ENCODE measurements at places on chromosomes 6 and 20.

DNA sequence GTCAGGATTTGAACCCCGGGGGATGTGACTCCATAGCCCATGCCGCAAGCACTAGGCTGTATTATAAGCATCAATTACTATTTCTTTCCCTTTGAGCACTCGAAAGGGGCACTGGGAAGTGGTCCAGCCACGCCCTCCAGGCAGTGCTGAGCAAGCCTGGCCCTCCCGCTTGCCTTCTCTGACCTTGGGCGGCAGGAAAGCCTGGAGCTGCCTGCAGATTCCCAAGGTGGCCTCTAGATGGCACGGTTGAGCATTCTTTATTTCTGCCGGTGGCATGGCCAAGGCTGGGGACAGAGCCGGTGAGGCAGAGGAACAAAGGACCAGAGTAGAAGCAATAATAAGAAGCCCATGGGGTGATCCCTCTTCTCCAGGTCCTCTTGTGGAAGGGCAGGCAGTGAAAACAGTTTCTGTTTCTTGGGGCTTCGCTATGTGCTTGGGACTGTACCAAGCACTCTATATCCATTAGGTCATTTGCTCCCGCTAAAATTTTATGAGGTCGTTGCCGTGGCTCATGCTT, 32.0 kb downstream of the ARHGAP40 start:
- DNase-seq: peak; percentile 32

DNA sequence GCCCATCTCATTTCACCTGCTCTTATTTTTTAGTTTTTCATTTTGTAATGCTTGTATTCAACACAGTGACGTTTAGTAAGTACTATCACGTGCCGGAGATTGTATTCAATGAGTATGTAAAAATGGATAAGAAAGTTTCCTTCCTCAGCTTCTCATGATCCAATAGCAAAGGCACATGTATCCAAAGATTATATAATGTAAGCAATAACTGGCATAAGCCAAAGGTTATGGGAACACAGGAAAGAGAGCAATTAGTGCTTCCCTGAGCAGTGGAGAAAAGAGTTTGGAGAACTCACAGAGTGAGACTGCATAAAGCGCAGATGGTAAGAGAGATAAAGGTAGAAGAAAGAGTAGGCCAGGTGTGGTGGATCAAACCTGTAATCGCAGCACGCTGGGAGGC, 21.8 kb upstream of the LTV1 start:
- no peak for DNase-seq

DNA sequence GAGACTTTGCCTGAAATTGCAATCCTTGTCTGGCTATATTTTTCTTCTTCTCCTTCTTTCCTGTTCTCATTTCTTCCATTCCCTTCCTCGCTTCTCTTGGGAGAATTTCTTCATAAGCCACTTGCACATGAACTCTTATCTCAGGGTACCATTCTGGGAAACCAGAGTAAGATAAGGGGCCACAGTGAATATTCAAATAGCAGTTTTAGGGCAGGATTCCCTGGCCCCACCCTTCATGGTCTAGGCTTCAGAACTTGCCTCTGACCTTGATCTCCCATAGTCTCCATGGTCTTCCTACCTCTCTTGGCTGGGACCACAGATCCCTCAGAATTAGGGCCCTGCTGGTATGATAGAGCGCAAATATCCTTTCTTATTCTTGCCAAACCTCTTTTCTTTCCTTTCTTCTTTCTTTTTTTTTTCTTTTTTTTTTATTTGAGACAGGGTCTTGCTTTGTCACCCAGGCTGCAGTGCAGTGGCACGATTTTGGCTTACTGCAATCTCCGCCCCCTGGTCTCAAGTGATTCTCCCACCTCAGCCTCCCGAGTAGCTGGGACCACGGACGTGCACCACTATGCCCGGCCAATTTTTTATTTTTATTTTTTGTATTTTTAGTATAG, 123.0 kb upstream of the CITED2 start:
- DNase-seq: no peak

GRCh38 chr20:64064145-64064698, 1.2 kb downstream of the TCEA2 start:
- DNase-seq: no peak

DNA sequence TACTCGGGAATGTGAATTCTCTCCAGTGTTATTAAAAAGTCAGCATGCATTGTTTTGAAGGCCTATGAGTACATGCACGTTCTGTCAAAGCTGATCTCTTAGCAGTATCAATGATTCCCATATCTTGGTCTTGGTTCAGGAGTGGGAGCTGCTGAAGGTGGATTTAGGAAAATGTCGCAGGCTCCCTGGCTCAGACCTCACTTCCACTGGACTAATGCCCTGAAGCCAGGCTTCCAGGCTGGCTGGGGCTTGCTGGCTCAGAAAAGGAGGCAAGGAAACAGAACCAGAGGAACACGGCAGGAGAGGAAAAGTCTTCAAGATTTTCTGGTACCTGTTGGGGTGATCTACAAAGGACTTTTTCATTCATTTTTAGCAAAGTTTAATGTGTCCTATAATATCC, 81.6 kb downstream of the OLIG3 start:
- no peak for DNase-seq

DNA sequence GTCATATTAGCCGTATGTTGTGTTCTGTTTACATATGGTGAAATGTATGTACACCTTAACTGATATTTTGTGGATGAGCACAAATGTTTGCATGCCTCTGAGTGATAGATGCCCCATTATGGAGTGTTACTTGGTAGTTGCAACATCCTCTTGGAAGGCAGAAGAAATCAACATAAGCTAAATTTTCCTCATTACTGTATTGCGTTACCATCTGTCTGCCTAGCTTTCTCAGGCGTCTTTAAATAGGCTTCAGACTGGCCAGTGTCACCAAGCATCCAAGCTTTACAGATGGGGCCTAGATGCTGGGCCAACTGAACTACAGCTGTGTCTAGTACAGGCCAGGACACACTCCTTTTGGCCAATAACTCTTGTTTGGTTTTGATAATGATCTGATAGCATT, 250.6 kb downstream of the SAMD5 start:
- no peak for DNase-seq

DNA sequence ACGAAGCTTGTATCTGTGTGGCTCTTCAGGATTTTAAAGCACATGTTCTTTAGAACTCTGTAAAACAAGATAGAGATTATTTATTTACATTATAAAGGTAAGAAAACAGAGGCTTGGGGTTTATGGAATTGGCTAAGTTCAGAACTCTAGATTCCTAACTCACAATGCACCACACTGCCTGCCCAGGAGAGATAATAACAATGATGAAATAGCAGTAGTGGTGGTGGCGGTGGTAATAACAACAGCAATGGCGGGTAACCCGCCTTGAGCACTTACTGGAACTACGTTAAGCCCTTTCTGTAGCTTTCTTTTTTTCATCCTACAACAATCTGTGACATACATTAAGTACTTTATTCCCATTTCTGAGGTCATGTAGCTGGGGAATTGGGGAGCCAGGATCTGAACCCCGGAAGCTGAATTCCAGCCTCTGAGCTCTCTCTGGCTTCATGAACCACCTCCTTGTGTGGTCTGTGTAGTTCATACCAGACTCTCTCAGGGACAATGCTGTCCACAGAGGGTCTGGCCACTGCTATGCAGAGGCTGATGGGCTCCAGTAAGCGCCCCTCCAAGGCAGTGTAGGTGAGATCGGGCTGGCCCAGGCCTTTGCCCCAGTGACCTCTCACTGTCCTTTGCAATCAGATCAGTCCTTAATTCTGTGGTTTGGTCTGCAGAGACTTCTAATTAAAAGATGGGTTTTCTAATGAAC, 260.9 kb downstream of the SLC24A3 start:
- no peak for DNase-seq

DNA sequence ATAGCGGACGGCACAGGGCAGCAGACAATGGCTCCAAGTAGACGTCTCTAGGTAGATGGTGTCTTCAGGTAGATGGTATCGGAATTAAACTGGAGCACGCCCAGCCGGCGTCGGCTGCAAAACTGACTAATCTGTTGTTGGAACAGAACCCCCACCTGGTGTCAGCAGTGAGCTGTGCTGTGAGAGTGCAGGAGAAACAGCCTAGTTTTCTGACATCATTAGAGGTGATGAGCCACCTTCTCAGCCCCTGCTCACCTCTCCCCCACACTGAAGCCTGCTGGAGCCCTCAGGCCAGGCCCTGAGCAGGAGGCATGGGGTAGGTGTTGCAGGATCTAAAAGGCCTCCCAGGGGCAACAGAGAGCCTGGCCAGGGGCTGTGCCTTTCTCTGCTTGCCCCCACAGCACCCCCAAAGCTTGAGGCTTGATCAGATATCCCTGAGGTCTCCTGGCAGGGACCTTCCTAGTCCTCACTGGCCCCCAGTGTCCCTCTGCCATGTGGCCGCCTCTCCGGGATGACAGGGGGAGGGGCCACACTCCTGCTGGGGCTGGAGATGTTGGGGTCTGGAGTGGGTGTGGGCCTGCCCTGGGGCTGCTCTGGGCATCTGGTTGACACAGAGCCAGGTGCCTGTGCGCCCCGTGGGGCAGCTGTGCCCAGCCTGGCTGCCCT, 6.9 kb upstream of the HELZ2 start:
- peak; percentile 78 for DNase-seq

DNA sequence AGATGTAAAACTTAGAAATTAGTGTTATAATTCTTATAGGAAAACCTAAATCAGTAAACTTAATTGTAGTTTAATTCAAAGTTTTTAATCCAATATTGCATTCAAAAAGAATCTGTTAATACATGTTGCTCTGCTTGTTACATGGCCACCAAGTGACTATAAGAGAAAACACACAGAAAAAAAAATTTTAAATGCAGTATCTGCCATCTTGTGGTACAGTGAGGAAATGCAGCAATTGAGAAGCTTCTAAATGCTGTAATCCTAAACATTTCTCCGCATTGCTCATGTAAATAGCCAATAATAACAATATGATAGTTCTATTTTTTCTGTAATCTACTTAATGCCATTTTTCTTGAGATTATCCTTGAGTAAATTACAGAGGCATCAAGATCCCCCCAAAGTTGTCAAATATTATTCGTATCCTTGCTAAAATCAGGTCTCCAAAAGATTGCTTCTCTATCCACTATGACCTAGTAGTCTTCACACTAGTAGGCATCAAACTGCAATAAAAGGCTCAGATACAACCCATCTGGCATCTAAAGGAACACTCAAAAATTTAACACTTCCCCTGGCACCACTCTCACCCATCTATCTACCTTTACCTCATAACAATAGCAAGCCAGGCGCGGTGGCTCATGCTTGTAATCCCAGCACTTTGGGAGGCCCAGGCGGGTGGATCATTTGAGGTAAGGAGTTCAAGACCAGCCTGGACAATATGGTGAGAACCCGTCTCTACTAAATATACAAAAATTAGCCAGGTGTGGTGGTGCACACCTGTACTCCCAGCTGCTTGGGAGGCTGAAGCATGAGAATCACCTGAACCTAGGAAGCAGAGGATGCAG, 34.6 kb downstream of the HDAC2 start:
- no peak for DNase-seq

DNA sequence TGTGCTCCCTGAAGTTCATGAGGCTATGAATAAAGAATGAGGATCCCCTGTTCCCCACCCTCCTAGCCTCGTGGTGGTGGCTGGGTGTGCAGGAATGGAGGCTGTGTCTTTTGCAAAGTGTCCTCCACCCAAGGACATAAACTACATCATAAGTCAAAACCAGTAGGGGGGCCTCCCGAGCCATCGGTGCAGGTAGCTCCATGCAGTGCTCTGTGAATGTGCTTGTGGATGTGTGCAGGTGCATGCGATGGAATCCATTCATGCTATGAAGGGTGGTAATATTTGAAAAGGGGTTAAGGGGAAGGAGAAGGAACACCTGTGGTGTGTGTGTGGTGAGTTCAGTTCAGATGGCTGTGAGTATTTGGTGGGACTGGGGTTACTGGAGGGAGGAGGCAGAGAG, 197.3 kb downstream of the NRN1 start:
- DNase-seq: no peak

DNA sequence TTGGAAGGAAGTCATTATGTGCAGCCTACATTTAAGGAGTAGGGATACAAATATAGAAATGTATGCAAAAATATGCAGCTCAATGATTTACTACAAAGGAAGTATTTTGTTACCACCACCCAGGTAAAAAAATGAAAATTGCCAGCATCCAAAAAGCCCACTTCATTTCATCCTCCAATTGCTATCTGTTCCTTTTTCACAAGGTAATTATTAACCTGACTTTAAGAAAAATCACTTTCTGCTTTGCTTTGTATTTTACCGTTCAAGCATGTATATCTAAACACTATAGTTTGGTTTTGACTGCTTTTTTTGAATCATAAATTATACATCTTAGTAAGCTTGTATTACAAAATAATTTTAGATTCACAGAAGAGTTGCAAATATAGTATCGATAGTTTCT, 768.5 kb upstream of the GJE1 start:
- no peak for DNase-seq

GRCh38 chr6:64123761-64124633, 488.4 kb downstream of the PHF3 start:
- no peak for DNase-seq

GRCh38 chr6:139416146-139416545, 41.7 kb upstream of the CITED2 start:
- DNase-seq: no peak

GRCh38 chr20:9323622-9324021, 190.8 kb upstream of the LAMP5 start:
- no peak for DNase-seq

DNA sequence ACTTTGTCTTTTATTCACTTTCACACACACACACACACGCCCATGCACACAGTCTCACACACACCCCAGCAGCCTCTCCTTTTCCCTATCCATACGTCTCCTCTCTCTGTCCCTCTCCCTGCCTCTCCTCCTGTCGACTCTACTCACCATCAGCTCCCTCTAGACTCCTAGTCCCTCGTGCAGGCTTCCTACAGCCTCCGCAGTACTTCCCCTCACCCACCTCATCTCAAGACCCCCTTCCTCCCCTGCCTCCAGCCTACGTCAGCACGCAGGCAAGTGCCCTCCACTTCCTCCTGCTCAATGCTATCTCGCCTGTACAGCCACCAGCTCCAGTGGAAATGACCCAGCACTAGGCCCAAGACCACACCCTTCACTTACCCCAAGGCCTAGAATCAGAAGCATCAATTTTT, 820 bp upstream of the TREML2 start:
- peak; percentile 48 for DNase-seq

- no peak for DNase-seq
Observed at GRCh38 chr6:41199552-41200246, 1.2 kb downstream of the TREML2 start.

GRCh38 chr20:54624706-54625390, 149.5 kb downstream of the DOK5 start:
- DNase-seq: no peak

DNA sequence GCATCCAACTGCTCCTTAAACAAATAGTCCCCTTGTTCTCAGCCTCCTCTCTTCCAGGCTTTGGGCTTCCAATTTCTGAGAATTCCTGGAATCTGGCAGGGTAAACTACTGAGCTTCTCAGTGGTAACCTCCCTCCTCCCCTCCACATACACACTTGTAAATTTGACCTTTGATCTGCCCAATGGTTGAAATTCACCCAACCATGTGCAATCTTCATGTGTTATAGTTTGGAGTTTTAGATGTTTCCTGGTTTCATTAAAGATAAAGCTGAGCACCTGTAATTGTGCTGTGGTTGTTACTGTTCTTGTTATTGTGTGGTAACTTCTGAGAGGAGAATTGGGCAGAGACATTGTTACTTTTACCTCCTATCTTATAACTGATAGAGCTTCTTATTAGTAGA, 328.4 kb downstream of the TPBG start:
- DNase-seq: no peak

All from CD4-positive, alpha-beta T cell treated with Interferon gamma for 1 hour (primary cell).